Suprapubic skin (tissue), 4 donors: ENCODE measurements at places on chromosomes 12 and 14.

- no peak for DNase-seq
- no peaks in the 10 kb centered on the region for H3K27me3 ChIP-seq
- H3K27ac ChIP-seq, result no peak overlapping the region
- peaks cover 74% of the 10 kb centered on the region for H3K36me3 ChIP-seq
- no peaks in the 10 kb centered on the region for H3K4me1 ChIP-seq
- no peak overlapping the region for H3K4me3 ChIP-seq
Measured at GRCh38 chr12:132124766-132125425, 19.2 kb downstream of the DDX51 start.

GRCh38 chr12:39763890-39764169, 144.2 kb upstream of the ABCD2 start:
- H3K4me1 ChIP-seq, result no peaks in the 10 kb centered on the region
- DNase-seq, result no peak
- no peaks in the 10 kb centered on the region for H3K27me3 ChIP-seq
- H3K27ac ChIP-seq, result no peak overlapping the region
- H3K36me3 ChIP-seq, result no peaks in the 10 kb centered on the region

DNA sequence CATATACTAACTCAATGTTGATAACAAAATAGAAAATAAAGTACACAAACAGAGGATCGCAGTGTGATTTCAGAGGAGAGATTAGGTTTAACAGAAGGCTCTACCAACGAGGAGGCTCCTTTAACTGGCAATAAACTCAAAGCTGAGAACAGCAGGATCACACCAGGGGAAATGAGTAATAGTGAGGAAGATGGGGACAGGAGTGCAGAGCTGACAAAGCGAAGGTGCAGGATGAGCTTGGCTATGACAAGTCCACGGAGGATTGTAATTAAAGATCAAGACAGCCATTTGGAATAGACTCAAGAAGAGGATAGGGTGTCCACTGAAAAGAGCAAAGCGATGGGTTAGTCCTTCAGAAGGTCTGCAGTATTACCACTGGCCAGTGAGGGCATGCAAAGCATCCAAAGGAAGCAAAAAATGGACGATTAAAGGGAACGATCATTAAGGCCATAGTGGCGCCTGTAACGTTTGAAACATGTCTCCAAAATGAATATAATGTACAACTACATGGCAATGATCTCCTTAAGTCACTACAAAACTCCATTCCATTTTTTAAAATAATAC, 85.3 kb downstream of the GRIN2B start:
- DNase-seq, result no peak
- no peak overlapping the region for H3K4me3 ChIP-seq
- no peaks in the 10 kb centered on the region for H3K4me1 ChIP-seq
- H3K27ac ChIP-seq, result no peak overlapping the region
- H3K27me3 ChIP-seq, result no peaks in the 10 kb centered on the region

DNA sequence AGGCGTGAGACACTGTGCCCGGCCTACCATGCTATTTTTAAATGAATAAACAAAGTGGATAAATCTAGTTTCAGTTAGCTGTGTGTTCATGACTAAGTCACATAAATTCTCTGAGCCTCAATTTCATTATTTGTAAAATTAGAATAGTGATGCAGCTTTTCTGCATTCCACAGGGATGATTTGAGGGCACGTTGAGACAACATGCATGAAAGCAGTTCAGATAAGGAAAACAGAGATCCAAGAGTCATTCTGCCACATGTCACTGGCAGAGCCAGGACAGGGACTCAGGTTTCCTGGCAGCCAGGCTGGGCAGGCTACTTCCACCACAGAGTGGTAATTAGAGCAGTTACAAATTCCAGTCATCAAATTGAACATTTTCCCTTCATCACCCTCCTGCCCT, 2.9 kb upstream of the PPP4R4 start:
- peaks cover 13% of the 10 kb centered on the region for H3K27me3 ChIP-seq
- no peak for DNase-seq
- H3K4me3 ChIP-seq, result no peak overlapping the region
- H3K36me3 ChIP-seq, result no peaks in the 10 kb centered on the region

- no peak for DNase-seq
- H3K36me3 ChIP-seq, result no peaks in the 10 kb centered on the region
- no peak overlapping the region for H3K27ac ChIP-seq
- no peaks in the 10 kb centered on the region for H3K4me1 ChIP-seq
- no peak overlapping the region for H3K4me3 ChIP-seq
Measured at GRCh38 chr14:42633504-42634095, 1026.9 kb downstream of the LRFN5 start.

GRCh38 chr12:292186-292585, 29.6 kb upstream of the SLC6A13 start:
- no peaks in the 10 kb centered on the region for H3K4me1 ChIP-seq
- no peak for DNase-seq
- no peak overlapping the region for H3K27ac ChIP-seq
- peaks cover 68% of the 10 kb centered on the region for H3K36me3 ChIP-seq

DNA sequence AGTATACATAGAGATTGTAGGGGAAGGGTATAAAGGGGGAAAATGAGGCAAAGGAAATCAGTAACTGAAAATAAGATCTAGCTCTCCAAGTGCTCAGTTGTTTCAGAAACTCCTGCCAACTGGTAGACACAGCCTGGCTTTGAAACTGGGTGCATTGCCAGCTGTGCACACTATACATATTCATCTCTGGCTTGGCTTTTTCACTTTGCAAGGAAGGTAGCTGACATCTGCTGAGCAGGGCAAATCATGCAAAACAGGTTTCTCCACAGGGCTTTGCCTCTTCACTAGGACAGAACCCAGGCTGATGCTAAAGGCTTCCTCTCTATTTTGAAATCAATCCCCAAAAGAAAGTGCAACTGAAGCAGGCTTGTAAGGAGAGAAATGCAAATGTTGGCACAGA, 101.5 kb downstream of the HELB start:
- H3K36me3 ChIP-seq, result no peaks in the 10 kb centered on the region
- no peak overlapping the region for H3K4me3 ChIP-seq
- DNase-seq, result no peak
- H3K27me3 ChIP-seq, result no peaks in the 10 kb centered on the region
- H3K4me1 ChIP-seq, result no peaks in the 10 kb centered on the region

DNA sequence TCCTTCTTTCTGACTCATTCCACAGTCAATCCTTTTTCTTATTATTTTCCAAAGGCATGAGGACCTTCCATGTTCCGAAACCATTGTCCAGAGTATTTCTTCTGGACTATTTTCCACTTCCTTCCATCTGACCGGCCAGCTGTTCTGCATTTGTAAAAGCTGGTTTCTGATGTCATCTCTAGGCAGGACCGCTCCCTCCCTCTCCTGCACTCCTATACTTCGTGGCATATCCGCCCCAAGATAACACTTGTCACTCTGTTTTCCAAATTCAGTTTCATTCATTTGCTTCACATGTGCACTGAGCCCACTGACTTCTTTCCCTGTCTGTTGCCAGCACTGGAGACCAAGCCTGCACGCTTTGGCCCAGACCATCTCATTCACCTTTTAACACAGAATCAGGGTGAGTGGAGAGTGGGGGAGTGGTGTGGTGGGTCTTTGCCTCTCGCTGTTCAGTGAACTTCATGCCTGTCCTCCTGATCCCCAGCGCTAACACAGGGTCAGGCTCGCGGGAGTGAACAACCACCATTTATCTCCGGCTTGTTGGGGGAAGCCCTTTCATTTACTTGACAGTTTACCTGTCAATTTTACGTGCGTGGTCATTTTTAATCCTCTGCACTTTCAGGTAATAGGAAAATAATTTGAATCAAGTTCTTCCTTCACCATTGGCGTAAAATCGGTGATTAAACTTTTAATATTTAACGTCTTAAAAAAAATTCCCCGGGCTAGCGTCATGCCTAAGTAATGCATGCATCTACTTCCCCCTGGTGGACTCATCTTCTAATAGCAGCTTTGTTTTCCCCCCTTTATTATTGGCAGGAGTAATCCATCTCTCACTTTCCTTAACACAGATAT, 52.5 kb downstream of the C12orf75 start:
- no peak overlapping the region for H3K27ac ChIP-seq
- H3K36me3 ChIP-seq, result no peaks in the 10 kb centered on the region
- no peaks in the 10 kb centered on the region for H3K27me3 ChIP-seq
- H3K4me3 ChIP-seq, result peak overlapping the region; percentile 28
- H3K4me1 ChIP-seq, result peaks cover 10% of the 10 kb centered on the region

DNA sequence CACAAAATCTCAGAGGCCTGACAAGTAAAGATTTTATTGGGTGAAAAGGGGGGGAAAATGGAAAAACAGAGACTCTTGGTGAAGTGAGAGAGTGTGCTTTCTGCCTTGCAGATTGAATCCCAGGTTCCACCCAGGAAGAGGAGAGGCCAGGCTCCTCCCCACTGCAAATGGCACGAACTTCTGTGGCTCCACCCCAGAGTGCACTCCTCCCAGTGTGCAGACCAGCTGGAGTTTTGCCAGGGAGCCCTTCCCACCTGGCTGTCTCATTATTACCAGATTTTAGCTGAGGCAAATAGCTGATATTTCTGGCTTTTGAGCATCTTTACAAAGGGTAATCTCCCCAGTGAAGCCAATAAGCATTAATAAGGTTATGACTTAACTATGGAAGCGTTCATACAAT, 51.9 kb downstream of the TESPA1 start:
- H3K27me3 ChIP-seq, result no peaks in the 10 kb centered on the region
- H3K36me3 ChIP-seq, result no peaks in the 10 kb centered on the region
- no peak for DNase-seq
- peaks cover 17% of the 10 kb centered on the region for H3K4me1 ChIP-seq

DNA sequence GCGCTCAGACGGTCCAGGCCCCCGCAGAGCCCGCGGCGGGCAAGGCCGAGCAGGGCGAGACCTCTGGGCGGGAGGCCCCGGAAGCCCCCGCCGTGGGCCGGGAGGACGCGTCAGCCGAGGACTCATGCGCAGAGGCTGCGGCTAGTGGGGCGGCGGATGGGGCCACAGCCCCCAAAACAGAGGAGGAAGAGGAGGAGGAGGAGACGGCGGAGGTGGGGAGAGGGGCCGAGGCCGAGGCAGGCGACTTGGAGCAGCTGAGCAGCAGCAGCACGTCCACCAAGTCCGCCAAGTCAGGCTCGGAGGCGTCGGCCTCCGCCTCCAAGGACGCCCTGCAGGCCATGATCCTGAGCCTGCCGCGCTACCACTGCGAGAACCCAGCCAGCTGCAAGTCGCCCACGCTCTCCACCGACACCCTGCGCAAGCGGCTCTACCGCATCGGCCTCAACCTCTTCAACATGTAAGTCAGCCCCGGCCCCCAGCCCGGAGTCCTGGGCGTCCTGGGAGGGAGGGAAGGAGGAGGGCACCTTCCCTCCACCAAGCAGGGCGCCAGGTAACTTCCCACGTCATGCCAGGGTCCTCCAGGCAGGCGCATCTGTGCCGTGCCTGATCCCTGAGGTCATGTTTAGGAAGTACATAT, 72.4 kb downstream of the IQSEC3 start:
- H3K36me3 ChIP-seq, result no peaks in the 10 kb centered on the region
- DNase-seq, result peak; percentile 60
- H3K27ac ChIP-seq, result no peak overlapping the region

- no peak overlapping the region for H3K27ac ChIP-seq
- DNase-seq, result no peak
- H3K4me3 ChIP-seq, result no peak overlapping the region
- no peaks in the 10 kb centered on the region for H3K4me1 ChIP-seq
- H3K36me3 ChIP-seq, result no peaks in the 10 kb centered on the region
Measured at GRCh38 chr12:105874121-105874520, 264.6 kb downstream of the NUAK1 start.

DNA sequence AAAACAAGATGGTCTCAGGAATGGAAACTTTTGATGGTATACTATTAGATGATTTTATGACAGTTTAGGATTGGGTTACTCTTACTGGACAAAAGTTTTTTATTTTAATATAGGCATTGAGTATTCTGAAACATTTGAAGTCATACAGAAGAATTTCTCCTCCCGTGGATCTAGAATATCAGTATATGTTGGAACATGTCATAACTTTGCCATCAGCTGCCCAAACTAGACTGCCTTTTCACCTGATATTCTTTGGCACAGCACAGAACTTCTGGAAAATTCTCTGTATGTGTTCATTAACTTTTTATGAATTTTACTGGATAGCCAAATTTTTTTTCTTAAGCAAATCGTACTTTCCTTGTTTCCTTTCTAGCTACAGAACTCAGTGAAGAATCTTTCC, 75.4 kb downstream of the KNTC1 start:
- H3K27me3 ChIP-seq, result no peaks in the 10 kb centered on the region
- no peak overlapping the region for H3K27ac ChIP-seq
- no peaks in the 10 kb centered on the region for H3K4me1 ChIP-seq
- peaks cover 14% of the 10 kb centered on the region for H3K36me3 ChIP-seq
- DNase-seq, result no peak
- H3K4me3 ChIP-seq, result no peak overlapping the region

DNA sequence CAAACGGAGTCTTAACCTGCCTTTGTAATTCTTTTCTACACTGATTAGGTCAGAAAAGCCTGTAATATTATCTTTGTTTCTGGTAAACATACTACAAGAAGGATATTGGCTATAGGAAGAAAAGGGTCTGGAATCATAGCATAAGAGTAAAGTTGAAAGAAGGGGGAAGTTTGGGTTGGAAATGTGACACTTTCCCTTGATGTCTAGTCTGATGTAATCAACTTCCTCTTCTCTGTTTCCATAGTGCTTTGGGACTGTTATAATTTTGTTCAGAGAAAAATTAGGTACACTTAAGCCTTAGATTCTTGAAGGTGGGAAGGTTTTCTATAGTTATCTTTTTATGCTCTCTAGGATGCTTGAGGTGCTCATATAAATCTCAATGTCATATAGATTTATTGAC, 322.2 kb downstream of the AEBP2 start:
- H3K4me1 ChIP-seq, result no peaks in the 10 kb centered on the region
- no peak overlapping the region for H3K4me3 ChIP-seq
- no peak overlapping the region for H3K27ac ChIP-seq
- H3K36me3 ChIP-seq, result no peaks in the 10 kb centered on the region
- DNase-seq, result no peak

DNA sequence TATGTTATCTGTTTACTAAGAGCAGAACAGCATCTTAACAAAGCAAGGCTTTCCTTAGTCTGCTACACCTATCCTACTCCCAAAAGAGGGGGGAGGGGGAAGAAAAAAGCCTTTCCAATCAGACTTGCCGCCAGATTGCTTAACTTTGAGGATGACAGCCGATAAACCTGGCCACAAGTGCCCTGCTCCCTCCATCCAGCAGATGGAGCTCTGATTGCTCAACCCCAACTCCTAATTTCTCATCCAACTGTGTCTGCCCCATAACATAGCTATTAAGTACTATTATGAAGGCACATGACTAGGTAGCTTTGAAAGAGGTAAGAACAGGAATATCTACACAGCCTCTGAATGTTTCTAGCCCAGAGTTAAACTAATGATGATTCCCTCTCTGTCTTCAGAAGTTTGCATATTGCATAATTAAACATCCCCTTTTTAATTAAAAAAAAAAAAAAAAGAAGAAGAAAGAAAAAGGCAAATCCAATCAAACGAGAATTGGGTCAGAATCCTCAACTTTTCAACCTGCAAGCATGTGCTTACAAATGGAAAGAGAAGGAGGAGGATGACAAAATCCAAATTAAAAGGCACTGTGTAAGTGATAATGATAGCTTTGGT, 247.4 kb downstream of the GALC start:
- H3K27me3 ChIP-seq, result no peaks in the 10 kb centered on the region
- H3K4me1 ChIP-seq, result no peaks in the 10 kb centered on the region
- H3K36me3 ChIP-seq, result no peaks in the 10 kb centered on the region
- DNase-seq, result no peak
